ENCODE measurements at places on chromosomes 5 and 9. TPM values are rescaled to one million over a fixed set of nuclear protein-coding genes. Genes with fewer than 3 reads are reported as not detected.

- H3K36me3 ChIP-seq: no peaks in the 10 kb centered on the region
- no peak overlapping the region for H3K27ac ChIP-seq
- H3K4me3 ChIP-seq: no peak overlapping the region
- peaks cover 8% of the 10 kb centered on the region for H3K4me1 ChIP-seq
- H3K27me3 ChIP-seq: no peaks in the 10 kb centered on the region
Measured at GRCh38 chr5:102931085-102931725, 176.1 kb downstream of the PAM start.

- no peaks in the 10 kb centered on the region for H3K36me3 ChIP-seq
- no peak overlapping the region for H3K27ac ChIP-seq
- peaks cover 20% of the 10 kb centered on the region for H3K4me1 ChIP-seq
- H3K4me3 ChIP-seq: no peak overlapping the region
- no peaks in the 10 kb centered on the region for H3K27me3 ChIP-seq
Measured at GRCh38 chr5:146967646-146968045, 89.1 kb upstream of the PPP2R2B start.

GRCh38 chr5:16437977-16438376 is 27.6 kb downstream of the ZNF622 start:
- H3K27ac ChIP-seq: no peak overlapping the region
- H3K27me3 ChIP-seq: peaks cover 2% of the 10 kb centered on the region
- no peak for DNase-seq
- H3K36me3 ChIP-seq: peaks cover 2% of the 10 kb centered on the region

Gene ASS1
- total RNA-seq: 4.0 TPM

Gene NUTM2F
- total RNA-seq: 0.09 TPM

Measured in neural crest cell (in vitro differentiated cells).